ENCODE measurements at places on chromosomes 13 and 19.

DNA sequence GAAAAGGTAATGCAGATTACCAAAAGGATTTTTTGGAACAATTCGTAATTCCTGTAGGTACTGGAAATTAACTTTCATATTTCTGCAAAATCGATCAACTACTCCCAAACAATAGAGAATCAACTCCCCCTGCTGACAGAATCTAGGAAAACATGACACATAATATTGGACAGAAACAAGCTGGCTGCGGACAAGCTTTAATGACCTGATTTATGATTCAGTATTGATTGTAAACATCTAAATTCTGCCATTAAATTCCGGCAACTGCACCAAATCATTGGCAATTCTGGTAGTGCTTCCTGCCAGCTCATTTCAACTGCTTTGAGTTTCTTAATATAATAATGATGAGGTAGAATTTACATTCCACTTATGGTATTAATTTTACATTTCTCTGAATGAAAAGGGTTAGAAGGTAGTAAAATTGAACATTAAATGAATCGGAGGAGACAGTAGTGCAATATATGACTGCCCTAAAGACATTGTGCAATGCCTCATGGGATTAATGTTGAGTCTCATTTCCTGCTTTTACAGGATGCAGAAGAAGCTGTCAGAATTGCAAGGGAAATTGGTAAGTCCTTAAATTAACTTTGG, 146.5 kb downstream of the PCCA start:
- peak; percentile 76 for DNase-seq

- no peak for DNase-seq
Observed at GRCh38 chr19:55015126-55015525, 22.9 kb downstream of the GP6 start.

DNA sequence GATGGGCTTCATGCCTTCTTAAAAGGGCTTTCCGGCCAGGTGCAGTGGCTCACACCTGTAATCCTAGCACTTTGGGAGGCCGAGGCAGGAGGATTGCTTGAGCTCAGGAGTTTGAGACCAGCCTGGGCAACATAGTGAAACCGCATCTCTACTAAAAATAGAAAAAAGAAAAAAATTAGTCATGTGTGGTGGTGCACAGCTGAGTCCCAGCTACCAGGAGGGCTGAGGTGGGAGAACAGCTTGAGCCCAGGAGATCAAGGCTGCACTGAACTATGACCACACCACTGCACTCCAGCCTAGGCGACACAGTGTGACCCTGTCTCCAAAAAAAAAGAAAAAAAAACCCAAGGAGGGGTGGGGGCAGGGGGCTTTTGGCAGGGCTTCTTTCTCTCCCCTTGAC, 7.2 kb downstream of the CARS2 start:
- no peak for DNase-seq

GRCh38 chr13:27496006-27496405, 45.6 kb upstream of the MTIF3 start:
- DNase-seq = no peak

GRCh38 chr19:4088975-4089374, 22.3 kb upstream of the ZBTB7A start:
- DNase-seq = no peak

DNA sequence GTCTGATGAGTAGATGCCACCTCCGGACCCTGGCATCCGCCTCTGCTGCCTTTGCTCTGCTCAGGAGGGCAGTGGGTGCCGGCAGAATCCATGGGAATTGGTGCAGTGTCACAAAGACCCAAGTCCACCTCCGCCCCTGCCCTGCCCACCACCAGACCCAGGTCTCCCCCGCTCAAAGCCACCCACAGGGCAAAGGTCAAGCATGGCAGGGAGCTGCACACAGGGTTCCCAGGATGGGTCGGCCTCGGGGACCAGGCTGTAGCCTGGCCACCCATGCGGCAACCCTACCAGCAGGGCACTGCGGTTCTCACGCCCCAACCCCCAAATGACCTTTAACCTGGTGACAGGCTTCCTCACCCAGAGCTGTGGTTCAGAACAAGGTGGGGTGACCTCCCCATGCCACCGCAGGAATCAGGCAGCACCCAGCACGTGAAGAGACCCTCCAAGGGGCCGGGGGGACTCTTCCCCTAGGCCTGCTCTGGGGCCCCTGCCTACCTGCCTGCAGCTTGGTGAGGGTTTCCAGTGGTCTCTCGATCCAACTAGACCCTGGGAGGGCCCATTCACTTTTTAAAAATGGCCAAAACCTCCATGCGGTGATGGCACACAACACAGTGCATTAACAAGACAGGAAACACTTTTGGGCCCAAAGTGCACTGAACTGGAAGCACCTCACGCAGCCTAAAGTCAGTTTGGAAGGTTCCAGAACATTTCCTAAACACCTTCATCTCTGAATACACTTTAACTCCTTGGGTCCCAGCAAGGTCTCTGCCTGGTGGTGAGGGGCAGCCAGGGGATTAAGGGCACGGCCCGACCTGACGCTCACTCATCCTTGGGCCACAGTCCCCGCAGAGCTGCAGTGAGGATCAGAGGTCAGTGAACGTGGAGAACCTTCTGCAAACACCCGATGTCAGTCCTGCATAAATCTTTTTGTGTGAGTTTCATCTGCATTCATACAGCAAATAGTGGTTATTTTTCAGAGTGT, 11.0 kb downstream of the GAS6 start:
- no peak for DNase-seq

All from ELR (cell line).